ENCODE measurements at places on chromosomes 5 and 9. TPM values are rescaled to one million over a fixed set of nuclear protein-coding genes. Genes with fewer than 3 reads are reported as not detected.

DNA sequence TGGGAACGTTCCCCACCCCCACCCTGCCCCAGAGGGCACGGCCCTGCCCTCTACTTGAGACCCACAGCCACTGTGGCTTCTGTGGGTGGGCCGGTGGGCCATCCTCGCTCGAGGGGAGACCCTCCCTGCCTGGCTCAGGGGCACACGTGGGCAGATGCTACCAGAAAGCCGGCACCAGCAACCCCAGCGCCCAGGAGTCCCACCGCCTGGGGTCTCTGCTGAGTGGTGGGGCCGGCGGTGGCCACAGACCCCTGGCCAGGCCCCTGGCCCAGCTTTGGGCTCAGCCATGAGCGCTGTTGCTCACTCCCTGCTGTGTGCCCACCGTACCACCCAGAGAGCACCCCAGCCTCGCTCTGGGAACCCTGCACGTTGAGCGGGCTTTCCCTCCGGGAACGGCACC is 16.5 kb upstream of the NRARP start:
- DNase-seq, result no peak

- no peak for DNase-seq
Measured at GRCh38 chr5:64838803-64839202, 70.1 kb downstream of the CWC27 start.

GRCh38 chr5:53109056-53109442 is 508 bp downstream of the MOCS2 start:
- DNase-seq, result no peak

DNA sequence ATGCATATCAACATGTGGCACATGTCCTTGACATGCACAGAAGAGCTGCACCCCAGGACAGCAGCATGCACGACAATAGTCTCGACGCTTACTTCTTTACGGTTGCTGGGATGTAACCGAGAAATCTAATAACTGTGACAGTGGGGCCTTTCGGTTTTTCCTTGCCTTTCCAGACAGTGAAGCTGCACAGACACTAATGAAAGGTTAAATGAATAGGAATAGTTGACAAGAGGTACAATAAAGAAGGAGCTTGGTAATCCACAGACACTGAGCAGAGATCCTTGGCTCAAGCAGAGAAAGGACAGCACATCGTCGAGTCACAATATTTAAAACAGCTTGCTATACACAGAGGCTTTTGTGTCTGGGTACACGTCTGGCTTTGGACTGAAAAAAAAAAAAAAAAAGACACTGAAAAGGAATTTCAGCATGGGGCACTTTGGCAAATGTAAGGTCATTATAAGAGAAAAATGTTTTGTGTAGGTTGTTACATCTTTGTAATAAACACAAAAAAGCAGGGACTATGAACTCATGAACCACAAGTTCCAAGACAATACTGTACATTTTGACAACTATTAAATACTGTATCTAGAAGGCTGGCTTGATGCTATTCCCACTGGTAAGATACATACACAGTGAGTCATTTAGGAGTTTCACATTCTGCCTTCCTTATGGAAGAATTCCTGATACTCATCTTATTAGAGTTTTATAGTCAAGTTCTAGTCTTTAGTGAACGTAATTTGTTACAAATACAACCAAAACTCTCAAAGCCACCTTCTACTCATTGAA is 5.6 kb downstream of the BNC2 start:
- peak; percentile 51 for DNase-seq

DNA sequence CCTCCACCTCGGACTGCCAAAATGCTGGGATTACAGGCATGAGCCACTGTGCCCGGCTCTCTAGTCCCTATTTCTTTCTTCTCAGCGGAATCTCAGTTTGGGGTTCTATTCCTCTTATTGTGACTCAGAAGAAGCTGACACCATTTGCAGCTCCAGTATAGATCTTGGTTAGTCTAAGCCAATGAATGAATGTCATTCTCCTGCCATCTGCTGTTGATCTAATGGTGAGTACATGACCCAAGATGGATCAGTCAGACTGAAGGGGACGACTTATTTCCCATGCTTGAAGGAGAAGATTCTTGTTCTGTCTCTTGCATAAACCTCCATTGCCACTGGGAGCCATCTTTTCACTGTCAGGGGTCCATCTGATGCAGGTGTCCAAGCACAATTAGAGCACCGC is 76.0 kb upstream of the KLF9 start:
- DNase-seq, result peak; percentile 39

DNA sequence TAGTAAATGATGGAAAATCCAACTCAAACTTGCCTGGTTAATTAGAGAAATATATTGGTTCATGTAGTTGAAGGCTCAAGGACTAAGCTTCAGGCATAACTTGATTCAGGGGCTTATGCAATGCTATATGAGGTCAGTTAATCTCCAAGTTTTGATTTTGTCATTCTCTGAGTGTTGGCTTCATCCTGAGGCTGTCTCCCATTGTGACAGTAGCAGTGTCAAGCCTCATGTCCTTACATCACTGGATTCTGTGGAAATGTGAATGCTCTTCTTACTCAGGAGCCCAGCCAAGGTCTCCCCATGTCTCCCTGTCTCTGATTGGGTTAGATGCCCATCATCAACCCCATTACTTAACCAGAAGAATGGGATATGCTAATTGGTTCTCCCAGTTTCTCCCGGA is 44.4 kb upstream of the SNX2 start:
- DNase-seq, result no peak

- DNase-seq, result no peak
Measured at GRCh38 chr5:62960781-62961180, 382.2 kb downstream of the LRRC70 start.

GRCh38 chr5:10671041-10672008 is 89.7 kb downstream of the DAP start:
- DNase-seq, result no peak

DNA sequence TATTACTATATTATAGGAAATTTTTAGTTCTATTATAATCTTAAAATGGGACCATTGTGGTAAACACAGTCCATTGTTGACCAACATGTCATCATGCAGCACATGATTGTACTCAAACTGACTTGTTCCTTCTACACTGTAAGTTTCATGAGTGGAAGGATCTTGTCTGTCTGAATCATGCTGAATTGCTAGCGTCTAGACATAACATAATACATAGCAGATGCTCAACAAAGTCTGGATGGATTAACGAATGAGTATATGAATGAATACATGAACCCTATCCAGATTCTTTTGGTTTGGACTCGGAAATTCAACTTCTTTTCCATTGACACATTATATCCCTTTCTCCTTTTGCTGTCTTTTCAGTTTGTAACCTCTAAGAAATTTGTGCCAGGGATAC is 429.2 kb upstream of the SGCD start:
- no peak for DNase-seq

- DNase-seq, result no peak
Measured at GRCh38 chr5:2724831-2725230, 26.6 kb downstream of the IRX2 start.

DNA sequence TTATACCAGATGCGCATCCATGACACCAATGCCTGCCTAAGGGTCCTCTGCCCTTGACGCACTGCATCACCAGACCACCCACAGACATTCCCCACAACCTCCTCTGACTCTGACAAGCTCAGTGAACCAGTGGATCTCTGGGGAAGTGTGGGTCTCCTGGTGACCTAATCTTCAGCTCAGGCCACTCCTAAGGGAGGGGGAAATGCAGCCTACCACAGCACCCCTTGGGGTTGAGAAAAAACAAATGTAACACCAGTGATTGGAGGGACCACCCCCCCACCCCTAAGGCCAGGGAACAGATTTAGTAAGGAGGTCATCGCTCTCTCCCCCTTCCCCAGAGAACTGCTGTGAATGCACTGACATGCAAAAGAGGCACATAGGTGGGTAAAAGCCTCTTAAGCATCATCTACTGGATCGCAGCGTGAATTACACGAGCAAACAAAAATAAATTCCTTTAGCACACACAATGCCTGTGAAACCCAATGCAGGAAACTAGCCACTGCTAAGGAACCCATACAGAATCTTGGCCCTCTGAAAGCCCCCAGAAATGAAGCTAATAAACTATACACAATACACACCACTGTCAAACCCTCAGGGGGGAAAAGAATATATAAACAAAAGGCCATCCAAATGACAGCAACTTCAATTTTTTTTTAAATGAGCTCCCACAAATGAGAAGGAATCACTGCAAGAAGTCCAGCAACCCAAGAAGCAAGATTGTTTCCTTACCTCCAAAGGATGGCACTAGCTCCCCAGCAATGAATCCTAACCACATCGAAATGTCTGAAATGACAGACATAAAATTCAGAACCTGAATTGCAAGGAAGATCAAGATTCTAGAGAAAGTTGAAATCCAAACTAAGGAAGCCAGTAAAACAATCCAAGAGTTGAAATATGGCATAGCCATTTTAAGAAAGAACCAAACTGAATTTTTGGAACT is 513.7 kb upstream of the PTGER4 start:
- DNase-seq, result peak; percentile 61

GRCh38 chr5:104199771-104200170 is 637.2 kb upstream of the NUDT12 start:
- DNase-seq, result no peak

- peak; percentile 82 for DNase-seq
Measured at GRCh38 chr5:149838881-149839739, 105.5 kb downstream of the PDE6A start.

GRCh38 chr9:89891591-89892304 is 286.9 kb downstream of the GADD45G start:
- no peak for DNase-seq

- DNase-seq, result no peak
Measured at GRCh38 chr9:130903194-130904069, 6.8 kb upstream of the QRFP start.

GRCh38 chr9:908536-909205 is 67.2 kb downstream of the DMRT1 start:
- no peak for DNase-seq

DNA sequence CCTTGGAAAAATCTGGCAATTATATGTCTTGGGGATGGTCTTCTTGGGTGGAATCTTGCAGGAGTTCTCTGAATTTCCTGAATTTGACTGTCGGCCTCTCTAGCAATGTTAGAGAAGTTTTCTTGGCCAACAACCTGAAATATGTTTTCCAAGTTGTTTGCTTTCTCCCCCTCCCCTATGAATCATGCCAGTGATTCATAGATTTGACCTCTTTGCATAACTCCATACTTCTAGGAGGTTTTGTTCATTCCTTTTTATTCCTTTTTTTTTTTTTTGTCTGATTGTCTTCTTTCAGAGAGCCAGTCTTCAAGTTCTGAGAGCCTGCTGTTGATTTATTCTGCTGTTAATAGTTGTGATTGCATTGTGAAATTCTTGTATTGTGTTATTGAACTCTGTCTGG is 56.7 kb upstream of the SLC44A1 start:
- peak; percentile 78 for DNase-seq

HMMR gene
- total RNA-seq, result 57.0 TPM

RFX3 gene
- total RNA-seq, result 3.1 TPM

GDA gene
- total RNA-seq, result 0.66 TPM

LMNB1 gene
- total RNA-seq, result 106 TPM

KCNV2 gene
- not detected for total RNA-seq

CENPK gene
- total RNA-seq, result 18.5 TPM

ZBTB43 gene
- total RNA-seq, result 9.3 TPM

POU5F2 gene
- total RNA-seq, result not detected

BARX1 gene
- total RNA-seq, result 0.69 TPM

SOX30 gene
- 0.22 TPM for total RNA-seq

OBP2B gene
- total RNA-seq, result not detected

C9orf50 gene
- total RNA-seq, result 0.10 TPM

AIF1L gene
- 1.4 TPM for total RNA-seq

ADGRD2 gene
- not detected for total RNA-seq

ZBTB34 gene
- total RNA-seq, result 4.3 TPM

RASGRF2 gene
- 1.8 TPM for total RNA-seq

FOXD4L3 gene
- not detected for total RNA-seq

All from M059J (cell line).